Foreskin keratinocyte (primary cell): ENCODE measurements at places on chromosomes 5 and 9. TPM values are rescaled to one million over a fixed set of nuclear protein-coding genes. Genes with fewer than 3 reads are reported as not detected.

Gene DMRT3
- not detected in 2 replicates for polyA plus RNA-seq

DNA sequence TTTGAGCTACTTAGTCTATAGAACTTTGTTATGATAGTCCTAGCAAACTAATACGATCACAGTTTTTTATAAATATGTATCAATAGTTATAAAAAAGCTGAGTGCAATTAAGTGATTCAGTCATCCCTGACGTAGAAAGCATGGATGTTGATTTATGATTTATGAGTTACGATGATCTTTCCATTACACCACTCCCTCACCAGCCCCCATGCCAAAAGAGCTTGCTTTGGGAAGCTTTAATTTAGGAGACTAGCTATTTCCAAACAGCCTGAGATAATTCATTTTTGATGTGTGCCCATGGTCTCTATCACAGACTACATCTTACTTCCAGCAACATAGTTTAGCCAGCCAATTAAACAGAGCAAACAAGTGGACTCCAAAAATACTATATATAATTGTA lies 256.8 kb downstream of the GABRG2 start:
- no peak for DNase-seq

DNA sequence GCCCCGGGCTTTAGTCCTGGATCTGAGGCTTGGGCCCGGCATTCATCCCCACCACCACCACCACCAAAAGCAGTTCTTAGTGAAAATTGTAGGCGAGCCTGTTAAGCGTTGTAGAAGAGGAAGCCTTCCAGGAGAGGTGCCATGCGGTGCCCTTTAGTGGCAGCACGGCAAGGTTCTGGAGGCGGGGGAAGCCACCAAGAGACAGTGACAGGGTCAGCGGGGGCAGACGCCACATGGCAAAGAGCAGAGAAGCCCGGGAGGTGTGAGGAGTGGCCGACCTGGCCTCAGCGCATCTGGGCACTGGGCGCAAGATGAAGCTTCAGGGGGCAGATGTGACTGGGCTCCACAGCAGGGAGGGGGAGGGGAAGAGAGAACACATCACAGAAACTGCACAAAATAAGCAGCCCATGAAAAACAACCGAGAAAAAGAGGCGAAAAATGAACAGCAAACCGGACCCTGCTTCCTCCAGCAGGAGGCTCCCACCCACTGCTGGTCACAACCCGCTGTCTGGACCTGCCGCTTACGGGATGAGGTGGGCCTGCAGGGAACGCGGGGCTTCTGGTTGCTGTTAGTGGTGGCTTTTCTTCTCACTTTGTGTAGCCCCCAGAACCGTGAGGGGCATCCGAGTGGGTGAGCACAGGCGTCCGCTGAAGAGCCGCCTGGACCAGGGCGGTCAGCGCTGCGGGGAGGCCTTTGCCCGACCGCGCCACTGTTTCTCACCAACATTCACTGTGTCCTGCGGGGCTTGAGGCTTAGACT lies 4.3 kb downstream of the LRRC14B start:
- DNase-seq, result no peak

DNA sequence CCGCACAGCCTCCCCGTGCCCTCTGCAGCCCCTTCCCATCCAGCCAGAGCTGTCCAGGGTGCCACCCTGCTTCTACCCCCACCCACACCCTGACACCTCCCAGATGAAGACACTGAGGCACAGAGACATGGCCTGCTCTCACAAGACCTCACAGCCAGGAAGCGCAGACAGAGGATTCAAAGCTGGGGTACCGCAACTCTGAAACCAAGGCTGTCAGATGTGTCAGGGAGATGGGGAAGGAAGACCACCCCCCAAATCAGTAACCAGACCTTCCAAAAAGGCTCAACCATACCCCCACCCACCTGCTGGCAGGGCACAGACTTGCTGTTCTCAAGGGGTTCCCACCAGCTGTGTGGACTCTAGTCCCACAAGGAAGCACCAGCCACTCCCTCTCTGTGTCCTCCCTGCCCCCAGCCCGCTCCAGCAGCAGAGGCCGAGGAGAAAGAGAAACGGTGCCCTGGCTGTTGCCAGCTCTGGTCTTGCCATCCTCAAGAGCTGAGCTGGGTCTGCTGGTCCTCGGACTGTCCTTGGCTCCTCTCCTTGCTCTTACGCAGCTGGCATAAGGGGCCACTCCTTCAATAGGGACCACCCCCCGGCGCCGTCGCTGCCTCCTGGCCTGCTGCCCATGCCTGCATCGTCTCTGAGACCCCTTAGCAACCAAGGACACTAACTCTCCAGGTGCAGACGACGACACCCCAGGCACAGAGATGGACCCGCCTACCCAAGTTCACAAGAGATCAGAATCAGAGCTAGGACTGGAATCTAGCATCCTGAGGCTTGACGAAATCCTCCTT lies 699 bp downstream of the AKNA start:
- no peak for DNase-seq

- no peak for DNase-seq
Observed at GRCh38 chr9:24817756-24818155, 272.1 kb upstream of the IZUMO3 start.

Gene PDE6A
- 0.01 and 0.02 TPM in 2 replicates for polyA plus RNA-seq

DNA sequence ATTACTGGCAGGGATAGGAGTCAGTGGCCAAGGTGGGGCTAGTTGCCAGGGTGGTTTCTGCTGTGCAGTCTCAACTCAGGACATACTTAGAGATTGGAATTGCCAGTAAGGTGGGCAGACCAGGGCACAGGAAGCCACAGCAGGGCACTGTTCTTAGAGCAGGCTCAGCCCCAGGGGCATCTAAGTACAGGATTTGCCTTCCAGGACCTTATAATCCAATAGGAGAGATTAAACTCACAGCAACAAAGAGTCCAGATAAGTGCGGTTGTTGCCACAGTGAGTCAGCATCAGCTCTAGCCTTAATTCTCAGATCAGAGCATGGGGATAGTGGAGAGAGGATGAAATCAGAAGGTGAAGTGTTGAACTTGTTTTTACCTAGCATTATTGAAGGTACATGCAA lies 265.8 kb upstream of the TRPC7 start:
- DNase-seq, result no peak

Gene C5orf47
- not detected in 2 replicates for polyA plus RNA-seq

DNA sequence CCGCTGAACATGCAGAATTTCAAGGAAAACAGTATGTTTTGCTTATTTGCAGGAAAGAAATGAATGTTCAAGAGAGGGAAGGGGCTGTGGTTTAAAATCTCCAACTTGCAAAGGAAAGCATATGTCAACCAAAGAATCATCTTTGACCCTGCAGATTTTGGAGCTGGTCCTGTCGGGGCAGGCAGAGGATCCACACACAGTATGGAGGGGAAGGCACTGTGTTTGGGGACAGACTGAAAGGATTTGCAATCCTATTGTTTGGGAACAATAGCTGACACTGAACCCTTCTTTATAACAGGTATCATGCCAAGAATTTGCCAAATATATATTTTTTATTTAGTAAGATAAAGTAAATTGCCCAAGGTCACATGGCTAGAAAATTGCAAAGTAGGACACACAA lies 121.4 kb upstream of the ZNF618 start:
- DNase-seq, result no peak

DNA sequence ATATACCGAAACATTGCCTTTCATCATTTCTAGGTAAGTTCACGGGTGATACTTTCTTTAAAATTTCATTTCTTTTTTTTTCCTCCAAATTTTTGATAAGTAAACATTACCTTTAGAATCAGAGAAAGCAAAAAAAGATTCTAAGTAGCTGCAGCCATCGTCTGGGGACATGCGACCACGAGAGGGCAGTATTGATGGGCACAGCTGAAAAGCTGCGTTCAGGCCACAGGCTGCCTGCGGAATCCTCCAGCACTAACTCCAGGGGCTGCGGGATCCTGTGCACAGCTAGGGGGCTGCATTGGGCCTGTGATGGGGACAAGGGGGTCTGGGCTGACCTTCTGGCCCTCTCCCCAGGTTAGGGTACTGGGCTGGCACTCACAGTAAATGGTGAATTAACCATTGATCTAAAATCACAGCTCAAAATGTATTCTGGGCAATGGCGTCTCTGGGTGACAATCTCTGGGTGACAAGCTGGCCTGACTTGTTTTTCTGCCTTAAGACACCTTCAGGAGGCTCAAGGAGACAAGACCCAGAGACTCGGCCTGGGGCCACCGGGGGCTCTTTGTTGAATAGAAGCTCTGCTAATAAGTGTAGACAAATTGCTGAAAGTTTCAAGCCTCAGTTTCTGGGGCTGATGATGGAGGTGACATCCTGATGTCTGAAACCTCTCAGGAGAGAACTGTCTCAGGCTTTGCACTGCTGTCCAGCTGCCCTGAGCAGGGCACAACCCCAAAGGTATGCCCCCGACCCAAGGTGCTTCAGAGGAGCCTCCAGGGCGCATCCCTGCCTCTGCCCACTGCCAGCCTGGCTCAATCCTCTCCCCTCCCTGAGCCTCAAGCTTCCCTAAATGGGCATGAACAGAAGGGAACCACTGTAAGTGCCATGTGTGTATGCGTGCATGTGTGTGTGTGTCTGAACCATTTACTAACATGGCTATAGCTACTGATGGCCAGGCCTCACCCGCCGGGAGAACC lies 44.3 kb upstream of the SARDH start:
- DNase-seq, result peak; percentile 18

DNA sequence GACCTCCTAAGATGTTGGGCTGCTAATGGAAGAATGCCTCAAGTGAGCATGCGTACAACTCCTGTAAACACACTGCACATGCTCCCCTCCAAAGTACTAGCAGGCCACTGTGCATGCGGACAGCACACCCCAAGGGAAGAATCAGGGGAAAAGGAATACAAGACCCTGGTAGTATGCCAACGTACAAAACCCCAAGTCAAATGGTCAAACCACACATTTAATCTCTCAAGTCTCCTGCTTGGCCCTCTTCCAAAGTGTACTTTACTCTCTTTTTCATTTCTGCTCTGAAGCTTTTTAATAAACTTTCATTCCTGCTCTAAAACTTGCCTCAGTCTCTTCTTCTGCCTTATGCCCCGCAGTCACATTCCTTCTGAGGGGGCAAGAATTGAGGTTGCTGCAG lies 466.4 kb downstream of the DMRTA1 start:
- DNase-seq, result no peak

Gene PHF19
- polyA plus RNA-seq, result 89.0 and 105 TPM in 2 replicates

- DNase-seq, result no peak
Observed at GRCh38 chr5:18395126-18396110, 761.2 kb downstream of the TAF11L14 start.

Gene SLC27A6
- 1.2 and 2.8 TPM in 2 replicates for polyA plus RNA-seq

GRCh38 chr5:35665096-35665495 lies 47.4 kb downstream of the SPEF2 start:
- DNase-seq, result no peak

- peak; percentile 96 for DNase-seq
Observed at GRCh38 chr5:159178978-159179377, 30.4 kb downstream of the RNF145 start.

DNA sequence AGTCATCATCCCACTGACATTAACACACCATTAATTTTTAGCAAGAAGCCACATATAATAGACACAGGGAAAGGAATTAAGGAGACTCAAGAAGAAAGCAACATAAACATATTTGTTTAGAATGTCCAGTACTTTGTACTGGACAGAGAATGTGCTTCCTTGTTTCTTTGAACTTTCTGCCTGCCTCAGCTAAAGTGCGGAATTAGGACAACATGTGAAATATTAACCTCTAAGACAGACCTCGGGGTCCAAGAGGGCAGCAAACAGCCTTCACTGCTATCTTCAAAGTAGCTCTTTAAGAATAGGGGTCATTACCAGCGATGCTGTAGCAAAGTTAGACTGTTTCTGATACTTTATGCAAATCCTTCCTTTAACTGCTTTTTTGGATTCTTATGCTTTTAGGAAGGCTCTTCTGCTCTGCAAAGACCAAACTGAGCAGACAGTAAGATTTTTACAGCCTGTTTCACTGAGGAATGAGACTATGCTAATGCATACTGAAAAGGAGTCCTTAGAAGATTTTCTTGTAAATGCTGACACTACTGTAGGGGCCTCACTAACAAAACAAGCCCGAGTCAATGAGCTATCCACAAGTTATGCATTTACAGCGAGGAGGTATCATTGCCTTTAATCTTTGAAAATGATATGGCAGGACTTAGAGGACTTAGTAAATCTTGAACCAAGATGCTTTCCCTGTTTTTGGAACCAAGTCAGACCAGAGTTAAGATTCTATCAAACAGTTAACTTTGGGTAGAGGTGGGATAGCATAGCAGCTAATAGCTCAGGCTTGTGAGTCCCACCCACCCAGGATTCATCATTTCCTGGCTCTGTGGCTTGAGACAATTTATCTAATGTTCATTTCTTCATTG lies 23.8 kb downstream of the DAB2 start:
- DNase-seq, result no peak
